Activated CD4-positive, alpha-beta T cell treated with anti-CD3 and anti-CD28 coated beads for 36 hours (primary cell): ENCODE measurements at places on chromosomes 4 and X.

DNA sequence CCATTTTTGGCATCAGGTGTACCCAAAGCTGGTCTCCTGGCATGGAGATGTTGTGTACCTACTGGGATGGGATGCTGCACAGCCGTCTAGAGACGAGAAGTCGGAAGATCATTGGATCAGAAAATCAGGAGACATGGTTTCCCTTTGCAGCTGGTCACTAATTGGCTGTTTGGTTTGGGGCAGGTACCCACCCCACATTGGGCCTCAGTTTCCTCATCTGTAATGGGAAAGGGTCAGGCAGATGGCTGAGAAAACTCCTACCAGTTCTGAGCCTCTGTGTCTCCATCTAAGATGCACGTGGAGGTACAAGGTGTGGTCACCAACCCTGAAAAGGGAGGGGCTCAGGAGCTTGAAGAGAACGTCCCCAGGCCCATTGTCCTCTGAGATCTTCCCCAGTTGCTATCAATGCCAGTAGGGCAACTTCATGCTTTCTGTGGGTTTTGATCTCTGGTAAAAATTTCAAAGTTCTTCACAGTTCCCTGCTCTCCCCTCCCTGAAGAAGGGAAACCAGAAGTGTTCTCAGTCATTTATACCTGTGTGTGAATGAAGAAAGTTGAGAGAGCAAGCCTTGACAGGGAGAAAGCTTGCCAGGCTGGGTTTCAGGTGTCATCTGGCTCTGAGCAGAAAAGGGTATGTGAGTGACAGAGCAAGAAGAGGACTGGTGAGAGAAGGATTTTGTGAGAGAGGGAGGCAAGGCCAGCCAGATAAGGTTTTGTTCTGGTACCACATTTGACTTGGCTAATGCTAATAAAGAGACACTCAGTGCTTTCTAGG lies 15.1 kb downstream of the TSC22D3 start:
- DNase-seq: no peak

DNA sequence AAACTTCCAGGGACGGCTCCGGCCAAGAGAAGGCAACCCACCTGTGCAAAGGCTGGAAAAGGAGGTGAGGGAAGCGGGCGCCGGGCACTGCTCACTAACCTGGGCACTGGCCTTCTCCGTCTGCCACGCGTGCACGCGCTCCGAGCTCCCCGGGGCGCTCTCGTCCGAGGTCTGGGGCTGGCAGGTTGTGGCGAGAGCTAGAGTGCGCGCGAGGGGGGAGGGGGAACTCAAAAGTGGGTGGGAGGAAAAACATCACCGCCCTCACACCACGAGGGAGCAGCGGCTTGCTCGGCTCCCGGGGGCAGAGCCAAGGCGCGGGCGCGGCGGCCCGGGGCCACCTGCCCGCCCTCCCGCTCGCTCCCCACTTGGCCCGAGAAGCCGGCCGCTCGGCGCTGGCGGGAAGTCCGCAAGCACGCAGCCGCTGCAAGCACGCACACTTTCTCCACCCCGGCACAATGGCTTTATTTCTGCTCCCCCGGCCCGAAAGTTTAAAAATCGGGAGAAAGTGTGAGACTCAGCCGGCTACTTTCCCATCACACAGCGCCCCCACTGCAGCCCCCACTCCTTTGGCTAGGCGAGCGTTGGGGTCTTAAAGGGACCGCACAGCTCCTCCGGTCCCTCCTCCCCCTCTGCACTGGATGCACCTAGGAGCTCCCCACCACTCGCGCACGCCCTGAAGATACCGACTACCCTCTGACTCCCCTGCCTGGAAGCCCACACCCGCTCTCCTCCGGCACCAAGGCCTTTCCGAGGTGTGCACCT lies at the start of gene CHRDL1:
TSS of gene CHRDL1 (minus strand) at position 173 of the 762 bp plus-strand sequence. CDS start 3,636 bp downstream, outside the sequence.
- peak; percentile 20 for DNase-seq

- no peak for DNase-seq
These were observed 157.6 kb downstream of the PDGFRA start for GRCh38 chr4:54386693-54387092.

DNA sequence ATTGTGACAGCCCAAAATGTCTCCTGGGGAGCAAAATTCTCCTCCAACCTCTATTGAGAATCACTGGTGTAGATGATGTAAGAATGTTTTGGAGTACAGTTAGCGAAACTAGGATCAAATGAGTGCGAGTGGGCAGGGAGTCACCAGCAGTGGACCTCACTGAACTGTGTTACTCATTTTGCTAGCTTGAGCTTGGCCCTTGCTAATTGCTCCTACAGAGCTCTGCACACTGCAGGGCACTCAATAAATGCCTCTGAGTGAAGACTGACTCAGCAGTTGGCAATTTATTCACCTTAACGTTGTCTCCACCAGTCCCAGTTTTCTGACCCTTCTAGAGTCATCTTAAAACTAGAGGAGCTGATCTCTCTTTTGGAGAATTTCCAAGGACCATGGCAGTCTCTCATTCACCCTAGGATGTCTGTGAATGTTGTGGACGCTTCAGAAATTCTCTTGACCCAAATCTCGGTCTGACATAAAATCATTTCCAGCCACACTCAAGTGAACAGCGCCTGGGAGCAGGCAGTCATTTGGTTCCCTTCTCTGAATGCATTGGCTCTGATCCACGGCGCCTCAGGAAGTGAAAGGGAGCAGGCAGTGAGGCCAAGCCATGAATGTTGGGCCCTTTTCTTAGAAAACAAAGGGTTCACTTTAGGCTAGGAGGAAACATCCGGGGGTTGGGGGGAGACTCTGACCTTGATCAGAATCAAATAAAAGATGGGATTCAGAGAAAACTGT lies 148.1 kb downstream of the NWD2 start:
- no peak for DNase-seq

- DNase-seq: peak; percentile 35
These were observed 89.9 kb downstream of the PLS3 start for GRCh38 chrX:115650916-115651315.

DNA sequence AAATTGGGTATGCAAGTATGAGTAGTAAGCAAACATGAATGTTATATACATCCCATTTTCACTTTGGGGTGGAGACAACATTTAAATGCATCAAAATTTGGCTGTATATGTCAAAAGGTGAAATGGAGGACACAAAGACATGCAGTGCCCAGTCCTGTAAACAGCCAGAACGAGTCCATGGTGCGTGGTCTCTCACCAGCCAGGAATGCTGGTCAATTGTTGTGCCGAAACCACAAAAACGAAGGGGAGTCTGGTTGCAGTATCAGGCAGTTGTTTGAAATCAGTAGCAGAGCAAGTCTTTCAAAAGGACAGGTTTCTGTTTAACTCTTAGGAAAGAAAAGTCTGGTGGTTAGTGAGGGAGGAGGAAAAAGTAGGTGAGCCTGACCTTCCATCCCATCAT lies 22.3 kb upstream of the RNF150 start:
- no peak for DNase-seq

DNA sequence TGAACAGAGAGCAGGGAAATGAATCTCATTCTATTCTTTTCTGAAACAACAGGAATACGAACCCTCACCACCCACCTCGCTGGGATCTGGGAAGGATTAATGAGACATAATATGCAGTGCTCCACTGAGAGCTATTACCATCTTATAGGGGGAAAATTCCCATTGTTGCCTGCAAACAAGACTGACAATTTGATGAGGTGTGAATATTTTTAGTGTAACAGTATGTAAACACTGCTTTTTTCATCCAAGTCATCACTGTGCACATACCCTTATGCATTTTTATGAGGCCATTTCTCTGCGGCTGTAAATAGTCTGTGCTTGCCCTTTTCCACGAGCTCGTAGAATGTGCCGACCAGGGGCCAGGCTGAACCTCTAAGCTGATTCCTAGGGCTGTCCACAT lies 285.6 kb upstream of the CPEB2 start:
- DNase-seq: no peak

DNA sequence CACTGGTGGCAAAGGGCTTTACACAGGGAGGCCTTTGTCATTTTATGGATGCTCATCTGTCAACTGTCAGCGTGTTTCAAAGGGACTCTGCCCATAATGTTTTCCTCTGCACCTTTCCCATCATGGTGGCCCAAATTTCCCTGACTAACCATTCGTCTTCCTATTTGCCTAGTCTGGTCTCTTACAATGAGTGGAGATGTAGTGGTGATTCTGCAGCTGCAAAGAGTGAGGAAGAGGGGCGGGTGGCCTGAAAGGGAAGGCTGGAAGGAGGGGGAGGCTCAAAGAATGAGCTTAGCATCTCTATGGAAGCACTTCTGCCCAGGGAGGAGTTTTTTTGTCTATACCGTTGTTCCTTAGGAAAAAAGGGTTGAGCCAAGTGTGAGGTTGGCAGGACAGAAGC lies 447.5 kb downstream of the NKX6-1 start:
- no peak for DNase-seq

GRCh38 chr4:103156106-103156505 lies 42.0 kb downstream of the CENPE start:
- no peak for DNase-seq

GRCh38 chr4:150145090-150145945 lies 67.1 kb downstream of the DCLK2 start:
- no peak for DNase-seq

DNA sequence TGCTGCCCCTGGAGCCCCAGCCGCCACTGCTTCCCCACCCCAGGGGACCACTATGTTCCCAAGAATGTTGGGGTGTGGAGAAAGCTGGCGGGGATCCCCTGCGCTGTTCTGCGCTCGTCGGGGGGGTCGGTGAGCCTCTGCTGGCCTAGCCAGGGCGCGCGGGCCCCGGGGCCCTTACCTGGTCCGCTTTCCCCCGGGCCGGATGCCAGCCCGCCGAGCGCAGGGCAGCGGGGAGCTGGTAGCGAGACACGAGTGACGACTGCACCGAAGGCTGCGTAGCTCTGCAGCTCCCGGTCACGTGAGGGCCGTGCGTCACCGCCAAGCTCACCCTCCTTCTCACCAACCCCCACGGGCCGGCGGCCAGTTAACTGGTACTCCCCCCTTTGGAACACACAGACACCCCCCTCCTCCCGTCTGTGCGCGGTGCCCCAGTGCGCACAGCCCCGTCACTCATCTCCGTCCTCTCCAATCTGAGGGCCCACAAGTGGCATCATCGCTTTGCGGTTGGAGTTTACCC lies at the start of gene BEX1:
TSS of gene BEX1 (minus strand) at position 254 of the 517 bp plus-strand sequence. CDS start 897 bp downstream, outside the sequence.
- DNase-seq: peak; percentile 46

GRCh38 chrX:136541294-136541693 lies 9.3 kb downstream of the VGLL1 start:
- no peak for DNase-seq

DNA sequence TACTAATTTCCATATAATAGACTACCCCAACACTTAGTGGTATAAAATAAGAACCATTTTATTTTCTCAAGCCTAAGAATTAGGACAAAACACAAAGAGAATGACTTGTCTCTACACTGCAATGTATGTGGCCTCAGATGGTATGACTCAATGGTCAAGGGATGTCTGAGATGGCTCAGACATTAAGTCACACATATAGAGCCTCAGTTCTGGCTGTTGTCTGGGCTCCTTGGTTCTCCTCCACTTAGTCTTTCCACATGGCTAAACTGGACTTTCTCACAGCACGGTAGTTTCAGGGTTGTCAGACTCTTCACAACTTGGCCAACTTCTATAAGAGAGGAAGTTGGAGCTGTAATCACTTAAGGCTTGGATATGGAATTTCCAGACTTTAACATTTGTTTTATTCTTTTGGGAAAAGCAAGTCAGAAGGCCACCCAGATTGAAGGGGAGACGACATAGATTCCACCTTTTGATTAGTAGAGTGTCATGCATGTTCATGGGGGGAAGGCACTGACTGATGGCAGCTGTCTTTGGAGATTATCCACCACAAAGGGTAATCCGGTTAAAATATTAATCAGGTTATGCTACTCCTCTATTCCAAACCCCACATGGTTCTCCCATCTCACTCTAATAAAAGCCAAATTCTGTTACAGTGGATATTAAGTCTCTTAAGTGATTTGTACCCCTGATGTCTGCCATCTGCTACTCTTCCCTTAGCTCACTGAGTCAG lies 9.4 kb downstream of the IL15 start:
- DNase-seq: no peak

- peak; percentile 72 for DNase-seq
These were observed 5.6 kb upstream of the CT47C1 start for GRCh38 chrX:119067023-119067739.

DNA sequence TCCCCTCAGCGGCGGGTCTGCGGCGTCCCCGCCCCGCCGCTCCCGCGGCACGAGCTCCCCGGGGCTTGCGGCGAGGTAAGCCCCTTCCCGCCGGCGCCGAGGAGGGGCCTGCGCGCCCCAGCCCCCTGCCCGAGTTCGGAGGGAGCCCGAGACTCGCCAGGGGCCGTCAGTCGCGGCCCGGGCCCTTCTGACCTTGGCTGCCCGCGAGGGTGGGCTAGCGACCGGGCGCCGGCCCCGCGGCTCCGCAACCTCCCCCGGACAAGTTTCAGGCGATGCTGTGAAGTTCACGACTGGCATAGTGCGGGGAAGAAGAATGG lies 554 bp downstream of the CDKL5 start:
- peak; percentile 8 for DNase-seq

- no peak for DNase-seq
These were observed 93.9 kb downstream of the LDB2 start for GRCh38 chr4:16804581-16804980.

- no peak for DNase-seq
These were observed 30.6 kb downstream of the TRIM61 start for GRCh38 chr4:164946810-164947209.

DNA sequence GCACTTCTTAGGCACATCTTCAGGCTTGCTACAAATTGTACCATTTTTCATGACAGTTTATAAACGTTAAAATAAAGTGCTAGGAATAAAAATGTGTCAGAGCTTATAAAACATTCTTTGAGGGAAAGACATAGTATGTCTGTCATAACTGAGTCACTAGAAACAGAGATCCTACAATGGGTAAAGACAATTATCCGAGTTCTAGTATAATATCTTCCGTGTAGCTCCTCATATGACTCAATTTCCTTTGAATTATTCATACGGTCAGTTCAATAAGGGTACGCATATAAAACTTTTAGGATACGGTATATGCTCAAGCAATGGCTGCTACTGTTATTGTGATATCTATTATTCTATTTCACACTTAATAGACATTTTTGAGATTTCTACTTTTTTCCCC lies 349.1 kb downstream of the PCDH10 start:
- no peak for DNase-seq

- DNase-seq: no peak
These were observed 264.9 kb upstream of the PRPS2 start for GRCh38 chrX:12526306-12526705.

DNA sequence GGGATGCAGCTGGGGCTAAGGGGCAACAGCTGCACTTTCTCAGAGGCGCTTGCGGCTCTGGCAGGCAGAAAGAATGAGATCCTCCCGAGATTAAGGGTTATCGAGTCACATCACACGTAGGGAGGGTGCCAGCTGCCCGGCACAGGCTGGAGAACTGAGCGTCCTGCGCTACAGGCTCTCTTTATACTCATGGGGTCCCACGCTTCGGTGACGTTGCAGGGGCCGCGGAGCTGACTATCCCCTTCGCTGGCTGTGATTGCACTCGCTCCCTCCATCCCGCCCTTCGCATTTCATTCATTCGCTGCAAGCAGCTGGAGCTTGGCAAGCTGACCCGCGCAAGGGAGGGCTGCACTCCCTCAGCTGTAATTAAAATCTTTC lies at the start of gene TACR3:
TSS of gene TACR3 (minus strand) at position 156 of the 378 bp plus-strand sequence. CDS start 310 bp downstream, outside the sequence.
- DNase-seq: no peak

DNA sequence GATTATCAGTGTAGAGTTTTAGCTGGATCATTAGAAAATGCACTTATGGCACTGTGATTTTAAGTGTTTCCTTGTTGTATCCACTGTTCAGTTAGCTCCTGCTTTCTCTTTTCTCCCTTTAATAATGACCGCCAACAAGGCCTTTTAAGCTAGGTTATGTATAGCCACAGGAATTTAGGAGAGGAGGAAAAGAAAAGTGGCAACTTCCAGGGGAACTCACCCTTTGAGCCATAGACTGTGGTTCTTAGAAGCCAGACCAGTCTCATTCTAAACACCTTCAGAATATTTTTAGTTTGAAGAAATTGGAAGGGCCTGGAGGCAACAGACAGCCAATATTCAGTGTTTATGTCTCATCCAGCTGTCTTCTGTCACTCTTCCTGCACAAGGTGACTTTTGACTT lies 6.1 kb downstream of the FGF2 start:
- DNase-seq: no peak

GRCh38 chr4:110216129-110216528 lies 17.7 kb upstream of the ELOVL6 start:
- no peak for DNase-seq
